Stimulated activated CD4-positive, alpha-beta T cell treated with anti-CD3 and anti-CD28 coated beads, Interleukin-15, amount 100 ng/mL, for 1 hour (primary cell): ENCODE measurements at places on chromosomes 4 and X.

DNA sequence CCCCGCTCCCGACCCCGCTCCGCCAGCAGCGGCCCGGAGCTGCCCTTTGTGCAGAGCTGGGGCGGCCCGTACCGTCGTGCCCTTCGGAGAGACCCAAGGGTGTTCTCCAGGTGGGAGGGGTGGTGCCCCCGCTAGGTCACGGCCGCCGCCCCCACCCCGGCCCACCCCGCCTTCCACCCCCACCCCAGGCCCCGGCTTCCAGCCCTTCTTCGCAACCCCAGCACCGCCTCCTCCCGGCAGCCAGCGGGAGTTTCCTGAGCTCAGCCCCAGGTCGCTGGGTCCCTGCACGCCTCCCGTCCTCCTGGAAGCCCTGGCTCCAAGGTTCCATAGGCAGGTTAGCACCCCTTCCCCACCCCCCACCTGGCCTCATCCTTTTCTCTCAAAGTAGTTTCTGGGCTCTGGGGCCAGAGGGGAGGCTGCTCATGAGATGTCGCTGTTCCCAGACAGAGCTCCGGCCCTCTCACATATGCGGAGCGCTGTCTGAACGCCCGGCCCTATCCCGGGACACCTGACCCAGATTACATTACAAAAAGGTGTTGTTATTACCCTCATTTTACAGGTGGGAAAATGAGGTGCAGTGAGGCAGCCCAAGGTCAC, 25.2 kb upstream of the FGFR3 start:
- DNase-seq: no peak

GRCh38 chr4:17781300-17782287, at the start of gene FAM184B:
TSS of gene FAM184B (minus strand) at chr4:17781621. CDS start at chr4:17781299, 322 bp downstream.
- no peak for DNase-seq

GRCh38 chr4:172207258-172207657, 394.1 kb downstream of the GALNTL6 start:
- DNase-seq: no peak

DNA sequence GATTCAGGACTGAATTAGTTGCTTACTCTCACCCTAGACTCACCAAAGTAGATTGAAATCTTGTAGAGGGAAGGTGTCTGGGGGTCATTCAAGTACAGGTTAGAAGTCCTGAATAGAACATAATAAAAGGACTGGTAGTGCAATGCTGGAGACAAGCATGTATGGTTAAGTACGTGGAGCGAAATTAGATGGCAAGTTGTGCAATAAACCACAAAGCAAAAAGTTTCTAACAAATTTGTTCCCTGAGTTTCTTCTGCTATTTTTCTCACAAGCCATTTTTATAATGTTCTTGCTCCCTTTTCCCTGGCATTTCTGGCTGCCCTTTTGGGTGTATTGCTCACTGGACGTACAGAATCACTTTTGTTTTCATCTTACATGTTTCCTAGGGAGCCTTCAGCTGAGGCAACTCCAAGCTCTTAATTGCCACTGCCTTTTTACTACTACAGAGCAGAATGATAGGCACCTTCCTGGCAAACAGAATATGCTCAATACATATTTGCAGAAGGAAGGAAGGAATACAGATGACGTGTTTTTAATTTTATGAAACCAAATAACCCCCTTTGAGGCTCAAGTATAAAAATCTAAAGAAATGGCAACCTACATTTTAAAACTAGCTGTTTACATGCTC, 23.4 kb downstream of the LANCL3 start:
- no peak for DNase-seq

GRCh38 chr4:105208561-105208960, 61.9 kb downstream of the TET2 start:
- no peak for DNase-seq

GRCh38 chrX:64202808-64203325, 2.6 kb downstream of the AMER1 start:
- DNase-seq: no peak

DNA sequence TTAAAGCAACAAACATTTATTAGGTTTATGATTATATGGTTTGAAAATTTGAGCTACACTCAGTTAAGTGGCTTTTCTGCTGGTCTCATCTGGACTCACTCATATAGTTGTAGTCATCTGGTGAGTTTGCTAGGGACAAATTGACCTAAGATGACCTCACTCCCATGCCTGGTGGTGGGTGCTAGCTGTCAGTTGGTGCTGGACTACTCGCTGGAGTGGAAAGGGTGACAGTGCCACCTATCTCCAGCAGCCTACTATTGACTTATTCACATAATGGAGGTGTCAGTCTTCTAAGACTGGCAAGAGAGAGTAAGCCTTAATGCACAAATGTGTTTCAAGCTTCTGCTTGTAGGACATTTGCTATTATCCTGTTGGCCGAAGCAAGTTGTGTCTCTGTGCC, 88.2 kb downstream of the TASL start:
- DNase-seq: no peak

DNA sequence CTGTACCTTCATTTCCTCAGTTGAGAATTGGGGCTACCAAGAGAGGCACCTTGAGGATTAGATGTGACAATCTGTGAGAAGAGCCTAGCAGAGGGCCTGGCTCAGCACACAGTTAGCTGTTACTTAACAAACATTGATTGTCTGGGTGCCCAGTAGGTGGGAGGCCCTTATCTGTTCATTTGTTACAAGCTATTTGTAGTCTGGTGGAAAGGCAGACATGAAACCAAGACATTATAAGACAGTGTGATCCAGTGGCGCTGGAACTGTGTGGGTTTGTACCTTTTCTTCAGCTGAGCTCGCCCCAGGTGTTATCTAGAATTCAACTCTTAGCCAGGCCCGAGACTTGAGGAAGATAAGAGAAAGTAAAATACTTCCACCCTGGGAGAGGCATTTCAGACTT, 16.9 kb downstream of the AKAP4 start:
- no peak for DNase-seq

GRCh38 chr4:86972997-86973396, 38.2 kb downstream of the AFF1 start:
- DNase-seq: no peak

DNA sequence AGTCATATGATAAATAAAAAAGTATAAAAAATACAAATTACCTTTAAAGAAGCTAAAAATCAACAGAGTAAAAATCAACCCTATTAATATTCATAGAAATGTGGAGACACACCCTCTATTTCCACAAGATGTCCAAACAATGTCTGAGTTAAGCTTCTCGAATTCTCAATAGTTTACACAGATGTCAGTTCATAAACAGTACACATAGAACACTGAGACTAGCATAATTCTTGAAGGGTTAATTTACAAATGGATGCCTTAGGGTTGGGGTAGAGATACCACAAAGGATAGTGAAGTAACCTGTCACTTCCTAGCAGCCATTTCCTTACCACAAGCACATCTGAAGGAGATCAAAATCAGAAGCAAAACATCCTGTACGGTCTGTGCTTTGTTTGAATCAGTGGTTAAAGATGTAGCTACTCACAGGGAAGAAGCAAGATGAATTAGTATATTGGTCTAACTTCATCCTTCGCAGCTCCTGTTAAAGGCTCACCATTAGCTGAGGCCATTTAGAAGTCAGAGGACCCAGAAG, 2393.9 kb downstream of the ARAP2 start:
- DNase-seq: no peak

GRCh38 chr4:142585411-142585810, 260.7 kb downstream of the INPP4B start:
- no peak for DNase-seq

- DNase-seq: no peak
Measured at GRCh38 chrX:3651277-3651676, 62.2 kb downstream of the PRKX start.

GRCh38 chr4:162497564-162498167, 333.9 kb upstream of the FSTL5 start:
- no peak for DNase-seq

DNA sequence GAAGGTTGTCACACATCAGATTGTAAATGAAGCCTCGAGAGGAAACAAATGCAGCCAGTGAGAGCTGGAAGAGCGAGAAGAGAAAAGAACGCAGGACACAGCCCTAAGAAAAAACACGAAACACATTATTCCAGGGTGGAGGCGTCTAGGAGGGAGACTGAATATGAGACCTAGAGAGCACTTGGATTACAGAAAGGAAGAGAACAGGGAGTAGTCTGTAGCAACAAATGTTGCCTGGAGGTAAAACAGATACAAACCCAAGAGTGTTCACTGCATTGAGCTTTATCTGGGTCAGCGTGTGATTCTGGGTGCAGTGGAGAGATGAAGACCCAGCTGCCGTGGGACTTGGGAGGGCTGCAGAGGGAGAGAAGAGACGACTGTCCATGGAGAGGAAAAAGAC, 50.1 kb upstream of the SETD7 start:
- no peak for DNase-seq

DNA sequence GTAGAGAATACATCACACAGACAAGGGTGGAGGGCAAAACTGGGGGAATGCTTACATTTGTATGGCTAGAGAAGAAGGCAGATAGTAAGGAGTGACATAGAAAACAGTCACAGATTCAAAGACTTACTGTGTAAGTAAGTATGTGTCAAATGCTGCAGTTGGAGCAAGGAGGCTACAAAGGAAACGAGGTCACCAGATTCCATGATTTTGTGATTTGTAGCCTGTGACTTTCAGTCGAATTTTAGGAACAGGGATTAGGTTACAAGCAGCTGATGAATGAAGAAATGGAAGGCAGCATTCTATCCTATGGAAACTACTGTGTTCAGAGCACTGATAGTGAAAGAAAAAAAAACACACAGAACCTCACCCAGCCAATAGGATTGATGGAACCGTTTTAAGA, 407.9 kb downstream of the IL15 start:
- DNase-seq: no peak

- DNase-seq: no peak
Measured at GRCh38 chr4:136558940-136559494, 973.3 kb downstream of the PCDH18 start.

GRCh38 chrX:53188763-53189162, 36.2 kb downstream of the KDM5C start:
- DNase-seq: no peak

- DNase-seq: no peak
Measured at GRCh38 chrX:23898412-23898959, 9.3 kb downstream of the APOO start.

DNA sequence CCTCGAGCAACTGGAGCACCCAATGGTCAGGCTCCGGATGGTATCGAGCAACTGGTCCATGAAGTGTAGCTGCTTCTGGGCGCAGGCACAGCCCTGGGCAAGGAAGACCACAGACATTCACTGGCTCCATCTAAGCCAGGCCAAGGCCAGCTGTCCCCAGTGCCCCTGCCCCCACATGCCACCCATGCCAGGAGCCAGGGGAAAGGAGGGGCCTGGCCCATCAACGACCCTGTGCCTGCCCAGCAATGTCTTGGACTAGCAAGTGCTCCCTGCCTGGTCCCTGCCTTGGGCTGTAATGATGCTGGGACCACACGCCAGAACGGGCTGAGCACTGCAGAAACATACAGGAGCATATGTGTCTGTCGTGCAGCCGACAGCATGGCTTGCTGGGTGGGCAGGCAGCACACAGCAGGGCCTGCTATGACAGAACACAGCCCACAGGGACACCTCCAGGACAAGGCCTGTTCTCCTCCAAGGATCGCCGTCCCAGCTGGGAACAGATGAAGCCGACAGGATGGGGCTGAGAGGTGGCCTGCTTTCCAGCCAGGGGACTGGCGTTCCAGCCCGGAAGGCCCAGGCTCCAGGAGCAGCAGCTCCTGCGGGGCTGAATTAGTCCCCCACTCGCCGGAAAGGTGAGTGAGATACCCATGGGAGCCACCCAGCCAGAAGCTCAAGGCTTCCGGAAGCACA, 11.4 kb upstream of the TREX2 start:
- DNase-seq: no peak

DNA sequence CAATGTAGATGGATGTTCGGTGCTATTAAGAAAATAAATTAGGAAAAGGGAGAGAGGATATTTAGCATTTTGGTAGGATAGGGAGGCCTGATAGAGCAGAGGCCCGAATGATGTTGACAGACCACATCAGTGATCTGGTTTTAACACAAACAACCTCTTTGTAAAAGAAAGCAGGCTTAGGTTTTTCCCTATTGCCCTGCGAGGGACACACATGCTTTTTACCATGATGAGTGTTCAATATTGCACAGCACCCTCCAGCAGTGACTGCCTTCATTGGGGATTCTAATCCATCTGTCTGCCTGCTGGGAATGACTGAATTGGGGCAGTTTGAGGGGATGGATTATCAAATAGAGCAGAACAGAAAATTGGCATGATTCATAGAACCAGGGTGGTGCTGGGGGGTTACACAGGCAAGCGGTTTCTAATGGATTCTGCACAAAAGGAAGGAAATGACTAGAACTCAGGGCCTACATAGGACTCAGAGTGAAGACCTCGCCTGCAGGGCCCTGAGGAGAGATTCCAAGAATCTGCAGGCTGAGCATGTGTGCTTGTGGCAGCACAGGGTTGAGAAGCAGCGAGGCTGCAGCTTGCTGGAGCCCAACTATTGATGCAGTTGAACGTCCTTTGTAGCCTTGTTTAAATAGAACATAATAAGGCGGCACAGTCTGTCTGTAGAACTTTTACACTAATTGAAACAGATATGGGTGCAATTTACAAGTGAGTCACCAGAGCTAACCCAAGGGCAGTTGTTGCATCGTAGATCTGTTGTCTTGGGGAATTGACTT, 58.0 kb downstream of the RHOH start:
- no peak for DNase-seq

DNA sequence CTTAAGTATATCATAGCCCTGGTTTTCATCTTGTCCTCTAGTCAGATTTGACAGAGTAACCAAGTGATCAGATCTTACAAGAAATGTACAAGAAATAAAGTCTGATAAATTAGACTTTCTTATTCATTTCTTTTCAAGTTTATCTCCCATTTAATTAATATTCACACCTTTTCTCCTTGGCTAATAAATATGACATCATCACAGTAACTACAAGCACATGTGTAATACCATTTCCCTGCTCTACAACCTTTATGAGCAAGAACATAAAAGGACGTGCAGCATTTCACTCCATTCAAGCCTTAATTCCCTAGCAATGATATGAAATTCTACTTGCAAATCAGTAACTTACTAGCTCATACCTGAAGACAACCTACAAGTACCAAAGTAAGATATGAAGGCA, 88.5 kb downstream of the BRWD3 start:
- no peak for DNase-seq

- no peak for DNase-seq
Measured at GRCh38 chr4:7367406-7367805, 67.3 kb downstream of the PSAPL1 start.

DNA sequence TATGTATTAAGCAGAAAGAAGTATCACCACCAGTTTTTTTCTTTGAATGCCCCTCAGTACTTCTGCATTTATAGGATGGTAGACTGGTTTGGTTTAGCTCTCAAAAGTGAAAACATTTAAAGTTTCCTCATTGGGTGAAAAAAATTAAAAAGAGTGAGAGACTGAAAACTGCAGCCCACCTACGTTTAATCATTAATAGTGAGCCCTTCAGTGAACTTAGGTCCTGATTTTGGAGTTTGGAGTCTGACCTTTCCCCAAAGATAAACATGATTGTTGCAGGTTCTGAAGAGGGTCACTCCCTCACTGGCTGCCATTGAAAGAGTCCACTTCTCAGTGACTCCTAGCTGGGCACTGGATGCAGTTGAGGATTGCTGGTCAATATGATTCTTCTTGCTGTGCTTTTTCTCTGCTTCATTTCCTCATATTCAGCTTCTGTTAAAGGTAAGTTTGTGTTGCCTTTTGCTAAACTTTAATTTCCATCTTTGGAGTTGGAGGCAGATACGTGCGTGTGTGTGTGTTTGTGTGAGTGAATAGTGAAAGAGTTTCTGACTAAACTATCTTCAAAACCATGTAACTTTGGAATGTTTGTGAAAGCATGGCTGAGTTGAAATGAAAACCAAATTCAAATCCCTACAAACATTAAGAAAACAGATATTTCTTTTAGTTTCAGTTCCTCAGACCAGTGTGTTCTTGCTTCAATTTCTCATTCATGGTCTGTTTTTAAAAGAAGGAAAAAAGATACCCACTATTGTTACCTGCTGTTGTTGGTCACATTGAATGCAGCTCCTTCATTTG, at the start of gene MTTP:
TSS of gene MTTP (plus strand) at position 295 of the 795 bp plus-strand sequence. CDS start at position 381, 86 bp downstream.
- no peak for DNase-seq
